ENCODE measurements at places on chromosomes 3 and 15.
A peak's percentile ranks its signal among the peaks of the same experiment; 100 is the strongest.

GRCh38 chr15:70892912-70893560, 410 bp downstream of the LRRC49 start:
- peak; percentile 83 for DNase-seq

DNA sequence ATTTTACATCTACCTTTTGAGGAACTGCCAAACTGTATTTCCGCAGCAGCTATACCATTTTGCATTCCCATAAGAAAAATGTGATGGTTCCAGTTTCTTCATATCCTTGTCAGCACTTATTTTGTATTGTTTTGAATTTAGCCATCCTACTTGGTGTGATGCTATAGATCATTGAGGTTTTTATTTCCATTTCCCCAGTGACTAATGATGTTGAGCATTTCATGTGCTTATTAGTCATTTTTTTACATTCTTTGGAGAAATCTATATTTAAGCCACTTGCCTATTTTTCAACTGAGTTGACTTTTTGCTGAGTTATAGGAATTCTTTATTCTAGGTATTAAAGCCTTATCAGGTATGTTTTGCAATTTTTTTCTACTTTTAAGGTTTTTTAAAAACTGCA, 347.6 kb upstream of the RARB start:
- no peak for DNase-seq

- no peak for DNase-seq
These were observed 73.9 kb downstream of the ARNT2 start for GRCh38 chr15:80478075-80478474.

GRCh38 chr3:8455526-8456411, 45.9 kb upstream of the LMCD1 start:
- DNase-seq = no peak

GRCh38 chr3:52437326-52438103, 7.4 kb downstream of the SEMA3G start:
- DNase-seq = no peak

- DNase-seq = no peak
These were observed 58.5 kb upstream of the TNFSF10 start for GRCh38 chr3:172581757-172582166.

- DNase-seq = no peak
These were observed 12.2 kb downstream of the CPB1 start for GRCh38 chr3:148839805-148840204.

- no peak for DNase-seq
These were observed 293.4 kb downstream of the MAGI1 start for GRCh38 chr3:65745306-65745705.

DNA sequence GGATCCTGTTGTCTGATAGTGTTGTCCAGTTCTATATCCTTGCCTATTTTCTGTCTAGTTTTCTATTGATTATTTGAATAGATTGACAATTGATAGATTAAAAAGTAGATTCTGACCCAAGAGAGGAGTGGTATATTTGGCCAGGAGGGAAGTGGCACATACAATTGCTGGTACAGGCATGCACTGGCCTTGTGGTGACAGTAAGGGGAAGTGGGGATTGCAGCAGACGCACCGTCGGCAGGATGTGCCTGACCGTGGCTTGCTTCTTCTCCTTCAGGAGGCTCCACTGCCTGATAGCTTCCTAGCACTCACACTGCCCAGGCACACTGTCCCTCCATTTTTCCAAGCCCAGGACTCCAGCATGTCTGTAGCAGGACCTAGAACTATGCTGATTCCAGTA, 10.5 kb downstream of the GABRG3 start:
- no peak for DNase-seq

GRCh38 chr3:11062704-11063103, 70.2 kb downstream of the SLC6A1 start:
- DNase-seq = no peak
